NCI-H2107 (cell line): ENCODE measurements at places on chromosomes 1 and 21.

DNA sequence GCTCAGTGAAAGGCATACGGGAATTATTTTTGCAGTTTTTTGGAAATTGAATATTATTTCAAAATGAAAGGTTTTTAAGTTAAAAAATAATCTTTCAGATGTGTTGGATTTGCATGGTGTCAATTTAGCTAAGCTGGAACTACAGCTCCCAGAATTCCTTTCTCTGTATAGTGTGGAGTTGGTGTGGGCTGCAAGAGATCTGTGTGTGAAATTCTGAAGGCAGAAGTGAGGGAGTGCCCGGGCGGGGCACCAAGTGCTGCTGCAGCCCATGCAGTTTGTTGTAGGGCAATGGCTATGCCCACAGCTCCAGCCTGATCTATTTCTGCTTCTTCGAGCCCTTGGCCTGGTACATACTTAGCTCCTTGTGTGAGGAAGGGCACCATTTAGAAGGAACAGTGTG is 60.5 kb upstream of the CSF1 start:
- DNase-seq = no peak

DNA sequence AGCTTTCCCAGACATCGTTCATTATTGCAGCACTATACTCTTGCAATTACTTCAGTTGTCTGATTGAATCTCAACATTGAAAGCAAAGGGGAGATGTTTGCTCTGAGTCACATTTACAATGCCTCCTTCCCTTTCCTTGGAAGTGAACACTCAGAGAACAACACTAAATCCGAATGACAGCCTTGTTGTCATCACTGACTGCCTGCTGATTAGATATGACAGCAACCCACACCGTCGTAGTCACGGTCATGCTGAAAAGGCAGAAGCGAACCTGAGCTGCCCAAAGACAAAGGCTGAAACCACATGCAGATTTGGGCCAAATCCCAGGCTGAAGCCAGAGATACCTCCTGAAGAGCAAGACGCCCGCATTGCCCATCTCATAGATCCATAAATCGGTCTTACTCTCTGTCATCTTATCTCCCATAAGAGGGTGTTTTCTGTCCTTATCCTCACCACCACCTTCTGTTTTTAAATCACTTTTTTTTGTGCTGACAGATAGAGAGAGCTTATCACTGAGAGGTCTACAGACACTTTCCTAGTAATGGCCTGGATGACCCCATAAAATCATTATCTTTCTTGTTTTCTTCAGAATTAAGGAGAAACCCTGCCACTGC is 47.5 kb downstream of the TMCO4 start:
- DNase-seq = no peak

DNA sequence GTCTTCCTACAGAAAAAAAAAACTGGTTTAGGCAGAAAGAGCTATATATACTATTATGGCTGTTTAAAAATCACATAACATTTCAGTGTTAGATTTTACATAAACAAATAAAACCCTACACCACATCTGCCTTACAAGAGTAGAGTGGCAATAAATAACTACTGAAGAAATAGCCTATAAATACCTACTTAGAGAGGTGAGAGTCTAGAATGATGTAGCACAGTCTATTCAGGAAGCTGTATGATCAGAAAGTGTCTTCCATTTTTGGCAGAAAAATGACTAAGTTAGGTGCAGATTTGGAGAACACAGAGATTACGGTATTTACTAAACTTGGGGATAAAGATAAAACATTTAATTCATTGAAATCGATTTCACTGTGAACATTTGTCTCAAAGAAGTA is 75.5 kb downstream of the VAV3 start:
- no peak for DNase-seq

- DNase-seq = no peak
These were observed 4.3 kb upstream of the CLEC20A start for GRCh38 chr1:178500936-178501554.

GRCh38 chr1:77182083-77182482 is 37.1 kb downstream of the PIGK start:
- no peak for DNase-seq
